ENCODE measurements at places on chromosomes 4 and X. TPM values are rescaled to one million over a fixed set of nuclear protein-coding genes. Genes with fewer than 3 reads are reported as not detected.

Gene SGCB
- 20.5 TPM for total RNA-seq

DNA sequence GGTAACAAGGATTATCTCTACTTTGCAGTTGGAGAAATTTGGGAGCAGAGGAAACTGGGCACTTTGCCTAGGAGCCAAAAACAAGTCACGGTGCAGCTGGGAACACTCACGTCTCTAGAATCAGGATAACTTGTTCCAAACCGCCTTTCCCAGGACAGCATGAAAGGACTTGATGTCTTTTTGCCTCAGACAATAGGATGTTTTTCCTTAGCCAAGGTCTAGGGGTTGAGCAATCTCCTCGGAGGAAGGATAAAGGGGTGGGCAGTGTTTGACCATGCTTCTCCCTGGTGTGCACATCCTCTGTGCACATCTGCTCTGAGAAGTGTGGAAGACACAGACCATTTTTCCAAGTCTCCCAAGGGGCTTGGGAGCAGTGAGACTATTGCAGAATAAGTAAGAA lies 1.7 kb upstream of the SPARCL1 start:
- DNase-seq = no peak

GRCh38 chr4:121574618-121575017 lies 122.2 kb downstream of the ANXA5 start:
- no peak for DNase-seq

- peak; percentile 28 for DNase-seq
These were observed 119.7 kb downstream of the GASK1B start for GRCh38 chr4:158053086-158053485.

- no peak for DNase-seq
These were observed 15.7 kb upstream of the HSFX1 start for GRCh38 chrX:149758068-149758714.

DNA sequence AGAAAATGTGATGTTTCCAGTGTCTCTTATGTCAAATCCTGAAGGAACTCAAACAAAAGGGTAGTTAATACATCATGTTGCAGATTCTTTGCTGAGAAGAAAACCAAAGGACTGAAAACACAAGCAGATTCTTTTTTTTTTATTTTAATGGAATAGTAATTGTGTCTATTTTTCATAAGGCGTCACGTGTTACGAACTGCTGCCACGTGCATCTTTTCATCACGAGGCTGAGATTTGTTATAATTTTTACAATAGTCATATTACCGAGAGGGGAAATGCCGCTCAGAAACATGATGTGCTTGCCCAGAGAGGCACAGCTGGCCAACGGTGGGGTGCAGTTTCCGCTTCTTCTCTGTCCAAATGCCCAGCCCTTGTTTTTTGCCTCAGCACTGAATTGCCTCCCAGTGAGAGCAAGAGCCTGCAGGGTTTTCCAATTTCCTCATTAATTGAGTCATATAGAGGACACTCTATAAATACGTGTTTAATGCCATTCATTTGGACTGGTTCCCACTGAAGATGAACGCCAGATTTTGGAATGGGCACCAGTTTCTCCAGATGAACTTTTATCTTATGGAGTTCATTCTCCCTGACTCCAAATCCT lies 225.3 kb downstream of the STK32B start:
- DNase-seq = no peak

DNA sequence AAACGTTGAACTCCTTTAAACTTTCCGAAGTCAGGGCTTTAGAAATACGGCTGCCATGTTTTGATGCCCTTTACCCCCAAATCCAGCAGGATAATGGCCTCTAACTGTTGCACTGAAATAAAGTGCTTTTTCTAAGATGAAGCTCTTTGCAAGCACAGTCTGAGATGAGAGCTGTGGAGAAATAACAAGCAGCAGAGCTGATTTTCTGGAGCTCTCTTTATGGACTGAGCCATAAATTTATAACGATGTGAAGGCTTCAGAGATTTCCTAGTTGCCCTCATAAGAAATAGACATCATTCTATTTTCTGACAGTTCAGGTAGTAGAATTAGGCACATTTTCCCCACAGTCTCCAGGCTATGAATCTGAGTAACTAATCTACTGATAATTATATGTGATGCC lies 567.3 kb downstream of the PDHA2 start:
- DNase-seq = no peak

DNA sequence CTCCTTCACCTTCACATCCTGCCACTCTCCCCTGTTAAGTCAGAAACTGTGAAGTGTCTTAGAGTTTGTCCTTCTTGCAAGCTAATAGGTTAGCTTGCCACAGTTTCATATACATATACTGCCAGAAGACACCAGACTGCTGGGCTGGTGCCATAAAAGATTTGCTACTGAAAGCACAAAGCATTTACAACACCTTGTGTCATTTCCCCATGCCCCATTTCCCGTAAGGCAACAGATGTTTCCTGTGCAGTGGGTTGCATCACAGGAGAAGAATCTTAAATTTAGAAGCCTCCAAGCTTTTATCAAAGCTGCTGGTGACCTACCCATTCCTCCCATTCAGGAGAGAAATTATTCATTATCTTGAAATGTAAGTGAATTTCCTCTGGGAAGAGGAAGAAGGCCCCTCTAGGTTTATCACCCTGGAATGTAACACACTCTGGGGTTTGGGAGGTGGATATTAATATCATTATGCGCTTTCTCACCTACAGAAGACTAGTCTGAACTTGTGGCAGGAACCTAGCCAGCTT lies 34.5 kb upstream of the RAB33B start:
- DNase-seq = peak; percentile 49

DNA sequence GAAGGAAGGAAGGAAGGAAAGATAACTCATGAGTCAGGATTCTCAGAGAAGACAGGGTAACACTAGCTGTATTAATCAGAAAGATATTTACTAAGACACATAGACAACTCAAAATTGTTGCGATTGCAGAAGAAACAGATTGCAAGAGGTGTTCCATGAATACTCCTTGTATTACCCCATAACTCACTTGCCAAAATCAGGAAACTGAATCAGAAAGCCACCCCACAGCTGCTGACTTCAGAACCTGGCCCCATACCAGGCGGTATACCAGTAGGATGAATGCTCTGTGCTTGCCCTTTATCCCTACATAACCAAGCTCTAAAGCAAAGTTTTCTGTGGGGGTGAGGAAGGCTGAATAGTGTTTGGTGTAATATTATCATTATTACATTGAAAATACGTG lies 468.5 kb downstream of the IQCM start:
- no peak for DNase-seq

GRCh38 chr4:113288696-113289095 lies 239.2 kb downstream of the ANK2 start:
- no peak for DNase-seq

DNA sequence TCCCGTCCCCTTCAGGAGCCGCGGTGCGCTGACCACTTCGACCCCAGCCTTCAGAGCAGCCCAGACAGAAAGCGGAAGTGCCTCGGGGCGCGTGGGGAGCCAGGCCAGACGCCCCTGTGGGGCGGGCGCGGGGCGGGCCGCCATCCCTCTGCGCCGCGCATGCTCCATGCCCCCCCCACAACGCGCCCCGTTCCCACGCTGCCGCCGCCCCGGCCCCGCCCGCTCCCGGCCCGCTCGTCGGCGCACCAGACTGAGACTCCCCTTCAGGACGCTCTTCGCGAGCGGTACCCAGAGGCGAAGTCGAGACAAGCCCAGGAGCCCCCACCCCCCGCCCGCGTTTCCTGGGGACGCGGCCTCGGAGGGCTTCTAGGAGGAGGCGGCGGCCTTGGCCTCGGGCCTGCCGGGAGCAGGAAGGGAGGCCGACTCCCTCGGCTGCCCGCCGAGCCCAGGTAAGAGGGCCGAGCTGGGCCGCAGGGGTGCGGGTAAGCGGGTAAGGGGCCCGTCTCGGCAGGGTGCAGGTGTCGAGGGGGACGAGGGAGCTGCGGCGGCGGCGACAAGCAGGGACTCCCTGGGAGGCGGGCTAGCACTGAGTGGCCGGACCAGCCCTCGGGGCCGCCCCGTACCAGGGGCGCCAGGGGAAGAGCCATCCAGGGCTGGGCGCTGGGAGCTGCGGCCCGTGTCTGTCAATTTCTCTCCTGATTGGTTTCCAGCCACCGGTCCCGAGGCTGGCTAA lies at the start of gene ZFP92:
Gene ZFP92, plus strand, starts transcription at position 218 of the 733 bp plus-strand sequence. CDS start 6,851 bp downstream, outside the sequence.
- no peak for DNase-seq

DNA sequence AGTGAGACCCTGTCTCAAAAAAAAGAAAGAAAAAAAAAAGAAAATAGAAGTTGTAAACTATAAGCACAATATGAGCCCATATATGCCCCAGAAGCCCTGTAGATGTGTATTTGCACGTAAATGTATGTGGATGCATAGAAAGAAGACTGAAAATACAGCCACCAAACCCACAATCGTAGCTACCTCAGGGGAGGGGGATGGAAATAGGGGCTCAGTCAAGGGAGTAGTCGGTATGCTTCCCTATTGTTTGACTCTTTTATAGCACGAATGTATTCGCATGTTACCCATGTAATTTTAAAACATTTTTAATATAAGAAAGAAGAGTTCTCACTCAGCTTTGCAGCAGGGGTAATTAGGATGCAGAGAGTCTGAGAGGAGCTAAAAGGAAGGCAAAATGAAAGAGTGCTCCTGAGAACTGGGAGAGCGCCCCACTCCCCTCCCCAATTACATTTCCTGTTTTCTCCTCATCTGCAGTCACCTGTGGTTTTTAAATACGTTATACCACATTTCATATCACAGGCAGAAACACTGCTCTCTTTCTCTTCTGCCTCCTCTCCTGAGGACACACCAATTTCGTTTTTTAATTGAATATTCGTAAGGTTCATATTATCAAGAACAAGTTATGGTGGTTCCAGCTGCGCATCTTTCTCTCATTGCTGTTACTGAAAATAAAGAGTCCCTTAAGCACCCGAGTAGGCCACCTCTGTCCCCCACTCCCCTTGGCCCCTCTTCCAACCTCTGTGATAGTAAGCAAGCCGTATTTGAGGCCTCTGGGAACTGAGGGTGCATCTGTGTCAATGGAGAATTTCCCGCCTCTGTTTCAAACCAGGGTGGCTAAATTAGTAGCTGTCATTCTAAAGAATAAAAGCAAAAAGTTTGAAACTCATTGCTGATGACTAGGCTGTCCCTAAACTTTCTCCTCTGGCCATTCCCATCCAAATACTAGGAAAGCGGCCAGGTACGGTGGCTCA lies 10.7 kb downstream of the SEPTIN6 start:
- no peak for DNase-seq

- DNase-seq = no peak
These were observed 14.6 kb downstream of the CTAG1A start for GRCh38 chrX:154599531-154599930.

DNA sequence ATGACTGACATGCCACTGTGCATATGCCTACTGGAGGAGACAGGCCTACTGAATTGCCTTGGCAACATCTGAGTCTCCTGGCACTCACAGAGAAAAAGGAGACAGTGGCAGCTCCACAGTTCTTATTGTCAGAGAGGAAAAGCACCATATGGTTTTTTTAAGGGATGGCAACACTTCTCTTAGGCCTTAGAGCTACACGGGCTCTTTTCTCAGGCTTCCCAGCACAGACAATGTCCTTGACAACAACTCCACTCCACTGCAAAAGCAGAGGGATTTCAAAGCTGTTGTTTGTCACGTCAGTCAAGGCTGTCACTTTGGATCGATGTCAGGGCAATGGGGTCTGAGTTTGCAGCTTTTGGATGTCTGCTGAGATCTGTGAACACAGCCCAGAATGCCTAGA lies 4.7 kb upstream of the CLCN4 start:
- DNase-seq = no peak

DNA sequence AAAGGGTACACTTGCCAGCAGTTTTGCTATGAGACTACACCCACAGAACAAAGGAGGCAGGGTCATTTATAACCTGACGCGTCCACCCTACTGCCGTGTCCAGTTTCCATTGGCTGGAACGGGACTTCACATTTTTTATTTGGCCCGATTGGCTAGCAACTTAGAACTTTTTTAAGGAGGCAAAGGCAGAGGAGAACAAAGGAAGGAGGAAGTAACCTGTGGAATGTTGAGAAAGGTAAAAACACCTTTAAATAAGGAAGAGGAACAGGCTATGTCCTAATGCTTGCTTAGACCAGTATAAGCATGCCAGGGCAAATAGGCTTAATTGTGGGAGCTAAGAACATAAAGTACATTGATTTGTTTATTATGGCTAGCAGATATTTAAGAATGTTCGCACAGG lies 18.7 kb downstream of the KDM6A start:
- no peak for DNase-seq

DNA sequence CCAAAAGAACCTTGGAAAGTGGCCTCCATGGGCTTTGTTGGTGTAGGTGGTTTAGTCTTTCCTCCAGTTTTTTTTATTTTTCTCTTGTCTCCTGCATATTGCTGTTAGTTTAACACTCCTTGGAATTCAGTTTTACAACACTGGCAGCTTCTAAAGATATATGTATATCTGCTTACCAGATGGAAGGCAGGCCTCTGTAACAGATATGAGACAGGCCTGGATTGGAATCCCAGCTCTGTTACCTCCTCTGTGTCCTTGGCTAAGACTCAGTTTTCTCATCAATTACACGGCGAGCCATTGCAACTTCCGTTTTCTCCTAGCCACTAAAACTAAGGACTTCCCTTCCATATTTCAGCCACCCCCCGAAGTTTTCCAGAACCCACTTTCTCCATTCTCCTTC lies 133.4 kb upstream of the SMAD1 start:
- DNase-seq = no peak

GRCh38 chr4:153555730-153556434 lies 89.7 kb downstream of the TMEM131L start:
- peak; percentile 33 for DNase-seq

All from A172 (cell line).